ENCODE measurements at places on chromosomes 7 and 10.

- peaks cover 19% of the 10 kb centered on the region for H3K4me1 ChIP-seq
- DNase-seq, result no peak
- H3K27me3 ChIP-seq, result no peaks in the 10 kb centered on the region
- no peaks in the 10 kb centered on the region for H3K36me3 ChIP-seq
- H3K4me3 ChIP-seq, result no peak overlapping the region
These were observed 134.6 kb downstream of the CHRM2 start for GRCh38 chr7:137003086-137003485.

GRCh38 chr10:42637142-42637541 is 1.2 kb downstream of the ZNF33B start:
- no peaks in the 10 kb centered on the region for H3K36me3 ChIP-seq
- no peak for DNase-seq
- no peaks in the 10 kb centered on the region for H3K4me1 ChIP-seq
- no peaks in the 10 kb centered on the region for H3K27me3 ChIP-seq
- H3K27ac ChIP-seq, result no peak overlapping the region

GRCh38 chr7:39969431-39969830 is 19.4 kb downstream of the CDK13 start:
- no peak overlapping the region for H3K27ac ChIP-seq
- H3K36me3 ChIP-seq, result no peaks in the 10 kb centered on the region
- H3K4me3 ChIP-seq, result no peak overlapping the region
- peaks cover 6% of the 10 kb centered on the region for H3K4me1 ChIP-seq
- DNase-seq, result no peak

GRCh38 chr7:37016064-37016878 is 292.0 kb upstream of the AOAH start:
- no peaks in the 10 kb centered on the region for H3K4me1 ChIP-seq
- no peak for DNase-seq
- no peak overlapping the region for H3K27ac ChIP-seq
- no peaks in the 10 kb centered on the region for H3K27me3 ChIP-seq
- H3K4me3 ChIP-seq, result no peak overlapping the region
- no peaks in the 10 kb centered on the region for H3K36me3 ChIP-seq

- H3K4me3 ChIP-seq, result no peak overlapping the region
- no peaks in the 10 kb centered on the region for H3K36me3 ChIP-seq
- H3K4me1 ChIP-seq, result no peaks in the 10 kb centered on the region
These were observed 131.1 kb upstream of the SORCS3 start for GRCh38 chr10:104509981-104510380.
